ENCODE measurements at places on chromosomes 1 and 21. TPM values are rescaled to one million over a fixed set of nuclear protein-coding genes. Genes with fewer than 3 reads are reported as not detected.

The TLR5 gene
- 0.18 TPM for total RNA-seq

The CSF1 gene
- 17.9 TPM for total RNA-seq

The ANGPTL1 gene
- total RNA-seq = not detected

The F13B gene
- 0.08 TPM for total RNA-seq

The ANKRD34A gene
- total RNA-seq = 0.20 TPM

The HTR6 gene
- total RNA-seq = 0.18 TPM
